ENCODE measurements at places on chromosomes 12 and 14.

- DNase-seq = no peak
These were observed 137.9 kb upstream of the TMCC3 start for GRCh38 chr12:94788298-94788697.

- no peak for DNase-seq
These were observed 129.4 kb upstream of the CLEC14A start for GRCh38 chr14:38385343-38385742.

DNA sequence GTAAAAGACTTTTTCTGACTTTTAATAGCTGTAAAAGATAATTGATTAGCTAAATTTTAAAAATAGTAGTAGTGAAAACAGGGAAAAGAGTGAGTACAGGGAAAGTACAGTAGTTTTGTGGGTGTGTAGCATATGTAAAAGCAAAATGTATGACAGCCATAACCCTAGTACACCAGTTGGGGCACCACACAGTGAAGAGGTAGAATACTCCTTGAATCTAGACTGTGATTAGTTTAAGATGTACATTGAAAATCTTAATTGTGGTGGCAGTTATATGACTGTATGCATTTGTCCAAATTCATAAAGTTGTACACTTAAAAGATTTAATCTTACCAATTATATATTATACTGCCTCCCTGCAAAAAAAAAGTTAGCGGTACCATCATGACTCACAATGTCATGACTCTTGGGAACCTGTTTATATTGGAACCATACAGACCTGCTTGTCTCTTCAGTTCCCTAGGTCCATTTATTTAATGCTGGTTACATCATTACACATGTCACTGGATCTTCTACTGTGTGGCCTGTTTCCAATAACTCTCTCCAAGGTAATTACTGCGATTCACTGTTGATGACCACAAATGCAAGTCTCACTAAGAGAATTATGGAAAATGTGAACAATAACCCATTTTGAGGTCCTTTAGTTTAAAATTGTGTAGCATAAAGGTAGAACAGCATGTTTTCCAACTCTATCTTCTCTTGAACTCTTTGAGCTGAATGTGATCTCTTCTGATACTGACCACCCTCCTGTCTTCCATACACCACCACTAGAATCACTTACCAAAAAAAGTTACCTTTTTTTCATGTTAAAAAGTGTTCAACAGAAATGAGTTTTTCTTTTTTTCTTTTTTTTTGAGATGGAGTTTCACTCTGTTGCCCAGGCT is 264.2 kb upstream of the AMIGO2 start:
- no peak for DNase-seq

GRCh38 chr12:111168009-111168900 is 200.6 kb downstream of the PHETA1 start:
- DNase-seq = no peak

DNA sequence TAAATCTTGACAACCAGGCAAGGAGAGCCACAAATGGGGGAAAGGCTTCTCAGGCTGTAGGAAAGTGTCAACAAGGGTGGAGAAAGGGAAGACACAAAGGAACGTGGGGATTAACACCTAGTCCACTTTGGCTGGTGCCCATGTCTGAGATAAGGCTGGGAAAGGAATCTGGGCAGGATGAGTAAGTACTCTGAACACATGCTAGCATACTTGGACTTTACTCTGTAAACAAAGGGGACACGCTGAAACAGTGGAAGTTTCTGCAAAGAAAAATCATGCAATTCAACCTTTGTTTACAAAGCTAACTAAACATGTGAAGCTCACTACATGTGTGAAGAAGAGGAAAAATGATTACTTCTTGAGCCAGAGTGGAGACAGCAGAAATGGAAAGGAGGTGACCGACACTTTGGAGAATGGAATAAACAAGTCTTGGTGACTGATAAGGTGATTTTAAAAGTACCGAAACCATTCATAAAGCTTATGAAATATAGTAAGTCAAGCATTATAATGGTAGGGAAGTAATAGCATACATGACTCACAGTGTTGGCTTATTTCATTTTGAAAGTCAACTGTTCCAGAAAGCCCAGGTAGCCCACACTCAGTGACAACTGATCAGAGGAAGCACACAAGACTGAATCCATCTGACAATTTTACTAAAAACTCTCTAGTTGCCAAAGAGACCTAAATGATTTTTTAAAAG is 13.2 kb downstream of the CPNE8 start:
- no peak for DNase-seq

GRCh38 chr12:91680864-91681263 is 464.8 kb downstream of the BTG1 start:
- no peak for DNase-seq

DNA sequence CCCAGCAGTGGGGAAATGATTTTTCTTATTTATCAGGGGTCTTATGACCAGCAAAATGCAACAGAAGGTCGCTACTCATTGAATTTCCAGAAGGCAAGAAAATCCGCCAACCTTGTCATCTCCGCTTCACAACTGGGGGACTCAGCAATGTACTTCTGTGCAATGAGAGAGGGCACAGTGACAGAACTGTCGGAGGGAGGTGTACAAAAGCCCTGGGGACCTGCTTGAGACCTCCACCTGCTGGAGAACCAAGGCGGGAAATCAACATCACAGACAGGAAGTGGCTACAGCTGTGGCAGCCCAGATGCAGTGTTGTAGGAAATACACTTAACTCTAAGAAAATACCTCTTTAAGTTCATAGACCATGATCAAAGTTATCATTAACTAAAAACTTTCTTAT is 250.9 kb upstream of the OR4E1 start:
- no peak for DNase-seq

- DNase-seq = no peak
These were observed 4.5 kb downstream of the RASSF8 start for GRCh38 chr12:25962932-25963525.

Measured in GM18507 (cell line).